Fibroblast of skin of left quadriceps (primary cell): ENCODE measurements at places on chromosomes 6 and 20.

DNA sequence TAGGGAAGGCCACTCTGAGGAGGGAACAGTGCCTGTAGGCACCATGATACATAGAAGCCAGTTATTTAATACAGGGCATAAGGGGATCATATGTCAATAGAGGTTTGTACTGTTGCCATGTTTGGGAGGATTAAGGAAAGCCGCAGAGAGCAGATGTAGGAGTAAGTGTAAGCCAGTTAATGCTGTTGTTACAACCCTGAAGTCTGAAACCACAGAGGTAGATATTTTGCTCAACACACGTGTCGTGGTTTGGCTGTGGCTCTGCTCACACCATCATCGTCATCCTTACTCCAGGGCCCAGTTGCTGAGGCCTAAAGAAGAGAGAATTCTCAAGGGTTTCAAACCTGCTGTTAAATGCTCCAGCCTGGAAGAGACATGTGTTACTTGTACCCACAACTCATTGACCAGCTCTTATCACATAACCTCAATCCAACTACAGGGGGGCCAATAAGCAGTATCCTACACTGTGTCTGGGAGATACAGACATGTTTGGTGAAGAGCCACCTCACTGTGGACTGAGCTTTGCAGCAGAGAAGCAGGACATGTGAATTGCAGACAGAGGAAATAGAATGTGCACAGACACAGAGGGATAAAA, 31.0 kb upstream of the PSMF1 start:
- no peak for DNase-seq

- DNase-seq, result no peak
Observed at GRCh38 chr6:101582792-101583191, 189.3 kb downstream of the GRIK2 start.

- no peak for DNase-seq
Observed at GRCh38 chr6:121767211-121767610, 331.8 kb downstream of the GJA1 start.

- no peak for DNase-seq
Observed at GRCh38 chr6:17280552-17281090, 540 bp upstream of the RBM24 start.

GRCh38 chr6:9335431-9335830, 900.1 kb upstream of the SLC35B3 start:
- no peak for DNase-seq

DNA sequence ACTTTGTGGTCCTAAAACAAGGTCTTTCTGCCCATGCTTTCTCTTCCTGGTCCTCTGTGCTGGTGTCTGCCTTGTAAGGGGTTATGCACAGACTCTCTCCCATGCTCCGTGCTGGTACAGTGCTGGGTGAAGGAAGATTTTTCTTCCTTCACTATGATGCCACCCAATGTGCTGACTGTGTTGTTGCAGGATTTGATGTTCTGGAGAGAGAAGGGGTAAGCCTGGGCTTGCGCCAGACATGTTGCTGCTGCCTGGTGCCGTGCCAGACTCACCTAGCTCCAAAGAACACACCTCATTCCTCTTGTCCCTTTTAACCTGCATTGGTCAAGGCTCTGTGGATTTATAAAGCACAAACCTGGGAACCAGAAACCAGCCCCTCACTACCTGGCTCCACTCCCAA, 28.4 kb upstream of the ARMH2 start:
- DNase-seq, result no peak

GRCh38 chr20:36275011-36275410, 31.1 kb upstream of the DLGAP4 start:
- DNase-seq, result no peak

- DNase-seq, result no peak
Observed at GRCh38 chr6:53523511-53524454, 21.1 kb downstream of the GCLC start.

DNA sequence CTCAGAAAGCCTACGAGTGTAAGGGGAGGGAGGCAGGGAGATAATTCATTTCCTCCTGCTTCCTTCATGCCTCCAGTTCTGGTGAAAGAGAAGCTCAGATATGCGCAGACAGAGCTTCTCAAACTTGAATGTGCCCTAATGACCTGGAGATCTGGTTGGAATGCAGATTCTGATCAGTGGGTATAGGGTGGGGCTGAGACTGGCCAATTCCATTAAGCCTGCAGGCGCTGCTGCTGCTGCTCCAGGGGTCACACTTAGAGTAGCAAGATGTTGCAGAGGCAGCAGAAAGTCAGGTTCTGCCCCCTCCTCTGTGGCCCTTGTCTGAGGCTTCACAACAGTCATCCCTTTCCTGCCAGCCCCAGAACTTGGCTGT, 161.0 kb downstream of the DHX35 start:
- DNase-seq, result no peak

DNA sequence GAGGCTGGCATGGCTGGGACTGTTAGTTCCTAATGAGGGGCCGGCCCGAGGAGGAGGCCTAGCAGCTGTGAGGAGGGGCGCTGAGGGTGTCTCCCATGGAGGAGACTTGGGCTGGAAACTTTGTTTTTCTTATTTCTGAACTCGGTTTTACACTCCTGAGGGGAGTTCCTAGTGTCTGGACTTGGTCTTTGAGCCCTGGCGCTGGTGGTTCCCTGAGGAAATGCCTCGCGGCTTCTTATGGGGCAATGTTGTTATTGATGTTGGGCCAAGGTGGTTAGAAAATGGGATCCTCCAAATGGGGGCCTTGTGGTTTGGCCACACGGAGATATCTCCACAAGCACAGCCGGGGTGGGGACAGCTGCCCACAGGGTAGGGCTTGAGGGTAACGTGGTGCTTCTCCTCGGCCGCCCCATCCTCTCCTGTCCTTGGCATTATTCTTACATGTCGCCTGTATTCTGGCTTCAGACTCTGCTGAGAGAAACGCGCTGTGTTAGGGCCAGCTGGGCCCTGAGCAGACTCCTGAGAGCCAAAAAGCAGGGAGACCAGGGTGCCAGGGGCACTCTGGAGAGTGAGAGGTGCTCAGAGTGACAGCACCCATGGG, 136.9 kb downstream of the FOXO3 start:
- no peak for DNase-seq

- no peak for DNase-seq
Observed at GRCh38 chr6:53544217-53544469, 758 bp downstream of the GCLC start.

GRCh38 chr20:35027301-35027700, 65.3 kb downstream of the TRPC4AP start:
- DNase-seq, result no peak

- no peak for DNase-seq
Observed at GRCh38 chr6:4482461-4482860, 293.7 kb upstream of the CDYL start.

- no peak for DNase-seq
Observed at GRCh38 chr6:692356-692851, 535 bp downstream of the EXOC2 start.

GRCh38 chr20:39835130-39835842, 853.8 kb downstream of the MAFB start:
- DNase-seq, result no peak

DNA sequence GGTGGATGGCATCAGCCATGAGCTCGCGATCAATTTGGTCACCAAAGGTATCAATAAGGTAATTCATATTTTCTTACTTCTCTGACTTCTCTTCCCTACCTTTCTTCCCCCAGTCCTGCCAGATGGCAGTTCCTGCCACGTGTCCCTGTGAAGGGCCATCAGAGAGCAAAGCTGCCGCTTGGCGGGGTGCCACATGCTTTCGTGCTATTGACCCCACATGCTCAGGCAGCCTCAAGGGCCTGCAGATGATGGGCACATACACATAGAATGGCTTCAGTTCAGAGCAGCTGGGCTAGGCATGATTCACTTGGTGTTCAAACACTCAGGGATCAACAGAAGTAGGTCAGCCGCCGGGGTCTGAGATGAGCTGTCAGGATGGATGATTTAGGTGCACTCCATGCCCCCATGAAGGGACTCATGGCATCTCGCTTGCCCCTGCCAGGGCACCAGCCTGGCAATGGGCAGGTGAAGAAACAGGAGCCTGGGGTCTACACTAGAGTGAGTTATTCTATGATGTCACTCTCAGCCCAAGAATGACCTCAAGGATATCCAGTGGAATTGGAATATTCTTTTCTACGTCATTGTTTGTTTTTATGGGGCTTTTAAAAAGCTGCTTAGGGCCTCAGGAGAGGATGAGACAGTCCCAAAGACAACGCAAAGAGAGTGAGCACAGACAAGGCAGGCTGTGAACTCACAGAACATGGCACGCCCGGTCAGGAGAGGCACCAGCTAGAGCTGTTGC, 25.5 kb downstream of the BANF2 start:
- no peak for DNase-seq

DNA sequence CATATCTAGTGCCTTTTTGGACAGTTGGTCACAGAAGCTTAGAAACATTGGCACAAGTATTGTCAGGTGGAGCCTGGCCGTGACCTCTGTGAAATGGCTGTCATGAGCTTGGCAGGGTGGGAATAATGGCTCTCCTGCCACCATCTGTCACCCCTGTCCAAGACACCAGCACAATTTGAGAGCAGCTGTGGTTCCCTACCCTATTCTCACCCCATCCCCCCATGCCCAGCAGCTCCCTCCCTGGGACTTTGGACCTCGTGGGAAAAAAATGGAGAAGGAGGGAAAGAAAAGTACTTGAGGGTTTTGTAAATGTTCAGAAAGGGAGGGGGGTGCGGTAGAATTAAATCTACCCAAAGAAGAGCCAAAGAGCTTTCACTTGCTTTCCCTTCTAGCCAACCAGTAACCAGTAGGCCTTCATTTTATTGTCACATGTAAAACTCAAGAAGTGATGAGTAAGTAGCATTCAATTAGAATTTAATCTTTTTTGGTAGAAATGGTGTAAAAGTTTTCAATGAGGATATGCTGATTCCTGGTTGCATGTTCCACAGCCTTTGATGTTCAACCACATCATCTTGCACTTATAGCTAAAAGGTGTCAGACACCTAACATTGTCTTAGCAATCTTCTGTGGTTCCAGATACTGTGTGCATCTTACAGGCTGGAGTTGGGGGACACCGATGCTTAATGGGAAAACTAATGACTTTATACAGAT, 263.5 kb upstream of the TAB2 start:
- DNase-seq, result no peak

DNA sequence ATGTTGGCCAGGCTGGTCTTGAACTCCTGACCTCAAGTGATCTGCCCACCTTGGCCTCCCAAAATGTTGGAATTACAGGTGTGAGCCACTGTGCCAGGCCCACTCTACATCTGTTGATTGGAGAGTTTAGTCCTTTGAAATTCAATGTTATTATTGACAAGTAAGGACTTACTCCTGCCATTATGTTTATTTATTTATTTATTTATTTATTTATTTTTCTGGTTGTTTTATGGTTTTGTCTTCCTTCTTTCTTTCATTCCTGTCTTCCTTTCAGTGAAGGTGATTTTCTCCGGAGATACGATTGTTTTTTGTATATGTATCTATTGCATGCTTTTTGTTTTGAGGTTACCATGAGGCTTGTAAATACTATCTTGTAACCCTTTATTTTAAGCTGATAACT, 602.6 kb downstream of the EPM2A start:
- DNase-seq, result no peak

DNA sequence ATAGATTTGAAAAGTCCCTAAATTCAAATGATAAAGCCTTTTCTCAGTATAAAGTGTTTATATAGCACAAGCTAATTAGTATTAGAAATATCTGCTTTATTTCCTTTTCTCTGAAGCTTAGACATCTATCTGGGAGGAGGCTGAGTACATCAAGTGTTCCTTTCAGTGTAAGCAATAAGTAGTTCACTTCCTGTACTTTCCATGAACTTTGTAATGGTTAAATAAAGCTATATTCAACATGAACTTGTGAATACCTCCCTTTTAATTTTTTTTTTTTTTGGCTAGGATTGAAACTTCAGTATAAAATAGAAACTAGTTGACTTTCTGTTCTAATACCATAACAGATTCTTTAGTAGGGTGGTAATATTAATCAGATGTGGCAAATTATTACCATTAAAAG, 190.9 kb downstream of the CENPW start:
- no peak for DNase-seq

GRCh38 chr6:50961611-50962010, 142.9 kb downstream of the TFAP2B start:
- DNase-seq, result no peak

DNA sequence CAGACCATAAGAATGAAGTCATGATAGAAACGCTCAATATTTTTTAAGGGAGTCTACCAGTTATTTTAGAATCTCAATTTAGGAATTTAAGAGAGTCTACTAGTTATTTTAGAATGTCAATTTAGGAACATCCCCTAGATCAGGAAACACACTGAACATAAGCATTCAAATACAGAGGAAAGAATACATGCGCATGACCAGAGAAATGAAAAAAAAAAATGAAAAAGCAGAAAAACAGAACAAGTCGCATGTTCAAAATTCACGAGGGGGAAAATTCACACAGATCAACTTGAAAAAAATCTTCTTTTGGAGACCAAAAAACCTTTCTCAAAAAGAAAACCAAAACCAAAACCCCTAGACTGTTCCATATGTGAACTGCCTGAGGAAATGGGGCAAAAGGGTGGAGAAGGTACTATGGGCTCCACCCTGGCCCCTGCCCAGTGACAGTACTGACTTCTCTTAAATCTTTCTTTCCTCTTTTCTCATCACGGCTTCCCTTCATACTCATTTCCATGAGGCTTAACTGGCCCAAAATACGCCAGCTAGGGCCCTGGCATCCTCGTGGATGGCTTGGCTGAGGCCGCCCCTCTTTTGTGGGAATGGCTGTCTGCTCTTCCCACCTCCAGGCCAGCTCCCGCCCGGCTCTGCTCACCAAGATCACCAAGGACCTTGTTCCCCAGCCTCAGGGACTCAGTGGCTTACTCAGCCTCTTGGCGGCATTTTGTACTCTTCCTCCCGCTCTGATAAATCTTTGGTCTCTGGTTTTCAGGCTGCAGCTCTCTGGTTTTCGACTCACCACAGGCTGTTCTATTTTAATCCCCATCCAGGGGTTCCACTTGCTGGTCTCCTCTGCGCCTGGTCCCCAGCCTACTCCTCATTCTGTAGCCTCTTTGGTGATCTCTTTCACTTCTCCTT, 11.2 kb downstream of the ZBTB2 start:
- no peak for DNase-seq

- no peak for DNase-seq
Observed at GRCh38 chr6:126904176-126904575, 214.3 kb upstream of the RSPO3 start.

DNA sequence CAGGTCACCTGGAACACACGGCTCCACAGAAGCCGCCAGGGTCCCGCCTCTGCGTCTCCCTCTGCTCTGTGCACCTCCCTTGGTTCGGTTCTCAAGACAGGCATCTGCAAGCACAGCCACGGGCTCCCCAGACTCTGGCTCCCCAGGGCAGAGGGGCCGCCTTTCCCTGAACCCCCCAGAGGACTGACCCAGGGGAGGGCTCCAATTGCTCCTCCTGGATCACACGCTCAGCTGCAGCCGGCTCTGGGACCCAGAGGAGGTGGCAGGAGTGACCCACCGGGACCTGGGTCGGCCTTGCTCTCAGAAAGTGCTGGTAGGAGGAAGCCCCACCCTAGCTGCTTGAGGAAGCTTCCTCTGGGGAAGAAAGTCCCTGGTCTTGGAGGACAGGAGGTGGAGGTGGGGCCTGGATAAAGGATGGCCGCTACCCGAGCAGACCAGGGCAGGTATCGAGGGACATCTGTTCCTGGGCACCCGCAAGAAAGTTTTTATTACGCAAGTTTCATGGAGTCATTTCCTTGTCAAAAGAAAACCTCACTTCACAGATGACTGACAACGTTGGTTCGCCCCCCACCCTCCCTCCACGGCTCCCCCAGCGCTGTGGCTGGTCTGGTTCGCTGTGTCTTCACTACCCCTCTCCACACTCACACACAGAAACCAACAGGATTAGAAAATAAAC, 103.9 kb upstream of the AFDN start:
- DNase-seq, result no peak
